Thyroid gland (tissue), 4 donors: ENCODE measurements at places on chromosomes 11 and 22. TPM values are rescaled to one million over a fixed set of nuclear protein-coding genes. Genes with fewer than 3 reads are reported as not detected.

- peak; percentile 99 for DNase-seq
These were observed at the start of gene SF3B2 for GRCh38 chr11:66051766-66052663. SF3B2 (plus strand) TSS chr11:66052364; CDS start chr11:66052385, 21 bp downstream.

- no peak for DNase-seq
These were observed 25.9 kb downstream of the YPEL1 start for GRCh38 chr22:21709688-21710087.

DNA sequence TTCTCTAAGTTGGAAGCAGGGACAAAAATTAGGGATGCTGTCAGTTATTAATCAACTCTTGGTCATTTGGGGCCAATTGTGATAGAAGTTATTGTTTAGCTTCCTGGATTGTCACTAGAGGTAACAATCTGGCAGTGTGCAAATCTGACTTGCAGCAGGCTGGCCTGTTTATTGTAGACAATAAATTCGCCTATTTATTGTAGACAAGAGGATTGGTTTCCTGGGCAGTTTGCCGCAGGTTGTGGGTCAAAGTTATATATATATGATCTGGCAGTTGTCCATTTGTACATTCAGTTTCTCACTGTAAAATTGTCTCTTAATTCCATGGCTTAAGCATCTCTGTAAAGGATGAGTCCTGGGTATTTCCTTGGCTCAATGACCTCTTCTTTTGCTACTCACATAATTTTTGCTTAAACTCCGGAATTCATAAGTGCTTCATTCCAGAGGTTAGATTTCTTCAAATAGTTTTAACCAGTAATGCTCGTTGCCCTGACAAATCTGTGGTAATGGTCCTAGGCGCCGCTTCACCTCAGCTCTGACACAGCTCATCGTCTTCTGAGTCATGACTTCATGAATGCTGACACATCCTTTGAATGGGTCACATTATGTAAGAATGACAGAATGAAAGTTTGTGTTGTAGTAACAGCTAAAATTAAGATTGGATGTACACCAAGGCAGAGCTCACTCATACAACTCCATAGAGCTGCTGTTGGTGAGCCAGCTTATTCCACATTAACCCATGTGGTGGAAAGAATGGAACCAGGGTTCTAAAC is 7.8 kb upstream of the MMP3 start:
- no peak for DNase-seq

GRCh38 chr11:42521994-42522393 is 789.8 kb upstream of the API5 start:
- DNase-seq, result no peak

DNA sequence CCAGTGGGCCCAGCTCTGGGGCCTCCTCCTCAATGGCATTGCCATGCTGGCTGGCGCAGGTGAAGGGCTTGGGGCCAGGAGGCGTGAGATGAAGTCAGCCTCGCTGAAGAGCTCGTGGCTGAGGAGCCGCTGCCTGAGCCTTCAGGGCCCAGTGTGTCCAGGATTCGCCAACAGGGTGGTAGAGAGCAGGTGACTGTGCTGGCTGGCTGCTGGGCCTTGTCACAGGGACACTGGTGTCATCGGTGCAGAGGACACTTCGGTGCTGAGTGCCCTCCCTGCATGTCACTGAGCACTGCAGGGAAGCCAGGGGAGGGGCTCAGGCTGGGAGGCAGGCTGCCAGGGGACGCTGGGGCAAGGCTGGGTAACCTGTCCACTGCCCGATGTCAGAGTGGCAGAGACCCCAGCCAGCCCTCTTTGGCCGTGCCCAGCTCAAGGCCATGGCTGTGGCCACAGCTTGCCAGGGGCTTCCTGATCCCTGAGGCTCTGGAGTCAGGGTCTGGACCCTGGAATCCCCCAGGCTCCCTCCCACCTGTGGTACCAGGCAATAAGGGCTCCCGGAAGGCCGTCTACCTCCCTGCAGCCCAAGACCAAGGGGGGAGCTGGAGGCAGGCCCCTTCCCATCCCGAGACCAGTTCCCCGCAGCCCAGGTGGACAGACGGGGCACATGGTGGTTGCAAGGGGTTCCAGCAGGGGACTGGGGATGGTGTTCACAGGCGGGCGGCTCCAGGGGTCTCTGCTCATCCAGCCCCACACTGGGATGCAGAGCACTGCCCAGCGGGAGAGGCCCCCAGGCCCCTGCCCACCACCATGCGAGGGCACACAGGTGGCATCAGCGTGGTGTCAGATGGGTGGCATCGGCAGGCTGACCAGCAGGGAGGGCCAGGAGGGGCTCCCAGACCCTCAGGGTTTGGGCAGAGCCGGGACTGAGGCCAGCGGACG is 63.9 kb downstream of the ARFGAP3 start:
- peak; percentile 63 for DNase-seq

Gene MUC6
- not detected for total RNA-seq

Gene C22orf15
- not detected for total RNA-seq
